Placental epithelial cell (primary cell): ENCODE measurements at places on chromosomes 7 and 10. TPM values are rescaled to one million over a fixed set of nuclear protein-coding genes. Genes with fewer than 3 reads are reported as not detected.

The CLDN4 gene
- total RNA-seq, result 216 and 226 TPM in 2 replicates

The TFEC gene
- total RNA-seq, result 0.39 and 2.7 TPM in 2 replicates

The NUTM2B gene
- total RNA-seq, result 0.54 and 3.1 TPM in 2 replicates

The UPK3B gene
- 23.4 and 47.5 TPM in 2 replicates for total RNA-seq

The CHAT gene
- 1.1 and 2.0 TPM in 2 replicates for total RNA-seq

The SYT15B gene
- under 0.01 TPM in 1 of 2 replicates, not detected in the other for total RNA-seq

The FGL2 gene
- total RNA-seq, result 0.11 TPM in 1 of 2 replicates, not detected in the other

The EPO gene
- total RNA-seq, result 0.22 and 0.39 TPM in 2 replicates

The GSTO2 gene
- 19.6 and 20.5 TPM in 2 replicates for total RNA-seq

The TSPAN12 gene
- 5.2 and 6.3 TPM in 2 replicates for total RNA-seq

The ANK3 gene
- total RNA-seq, result 109 and 239 TPM in 2 replicates

The MEST gene
- 1.6 and 2.4 TPM in 2 replicates for total RNA-seq

The ZNF746 gene
- 17.3 and 26.1 TPM in 2 replicates for total RNA-seq
